ENCODE measurements at places on chromosomes 6 and 20.

GRCh38 chr6:52546678-52547077, 30.2 kb downstream of the TRAM2 start:
- no peak for DNase-seq

DNA sequence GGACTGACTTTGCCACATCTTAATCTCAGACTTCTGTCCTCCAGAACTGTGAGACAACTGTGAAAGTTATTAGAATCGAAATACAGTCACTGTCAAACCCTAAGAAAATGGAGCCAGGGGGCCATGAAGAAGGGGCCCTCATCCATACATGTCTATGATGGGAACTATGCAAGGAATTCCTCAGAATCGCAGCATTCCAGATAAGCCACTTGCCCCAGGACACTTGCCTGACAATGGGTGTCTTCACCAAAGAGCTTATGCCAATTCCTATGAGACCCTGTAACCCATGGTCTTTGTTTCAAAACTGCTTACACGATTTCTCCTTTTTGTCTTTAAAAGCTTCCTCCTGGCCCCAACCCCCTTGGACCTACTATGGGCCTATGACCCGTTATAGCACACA, 90.4 kb upstream of the FOXP4 start:
- no peak for DNase-seq

- no peak for DNase-seq
These were observed 340.4 kb downstream of the TPBG start for GRCh38 chr6:82704045-82704444.

DNA sequence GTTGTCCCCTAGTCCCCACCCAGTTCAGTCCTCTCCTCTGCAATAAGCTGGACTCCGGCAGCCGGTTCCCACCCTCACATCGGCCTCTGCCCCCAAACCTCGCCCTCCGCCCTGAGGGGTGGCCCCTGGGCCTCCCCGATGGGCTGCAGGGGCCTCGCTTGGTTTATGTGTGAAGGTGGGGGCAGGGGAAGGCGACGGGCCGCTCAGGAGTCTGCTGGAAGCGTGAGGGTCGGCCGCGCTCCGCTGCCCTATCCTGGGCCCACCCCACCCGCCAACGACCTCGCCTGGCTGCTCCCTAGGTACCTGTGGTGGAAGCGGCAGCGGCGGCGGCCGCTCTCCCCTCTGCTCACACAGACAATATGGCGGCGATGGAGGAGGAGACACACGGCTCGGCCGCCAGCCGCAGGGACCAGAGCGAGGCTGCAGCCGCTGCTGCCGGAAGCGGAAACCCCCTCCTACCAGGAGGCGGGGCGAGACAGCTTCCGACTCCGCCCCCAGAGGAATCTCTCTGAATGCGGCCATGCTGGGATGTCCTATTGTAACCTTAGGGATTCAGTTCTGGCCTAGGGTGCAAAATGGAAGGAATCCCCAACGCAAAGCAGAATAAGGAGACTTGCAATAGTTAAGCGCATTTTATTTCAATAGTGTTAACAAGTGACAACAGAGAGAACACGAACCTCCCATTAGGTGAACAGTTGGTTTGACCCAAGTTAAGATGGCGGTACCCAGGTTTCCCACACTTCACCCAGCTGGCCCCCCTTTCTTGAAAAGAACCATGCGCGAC, at the start of gene CSNK2A1:
Gene CSNK2A1, minus strand, starts transcription at position 422 of the 784 bp plus-strand sequence. CDS start 35,239 bp downstream, outside the sequence.
- peak; percentile 98 for DNase-seq

DNA sequence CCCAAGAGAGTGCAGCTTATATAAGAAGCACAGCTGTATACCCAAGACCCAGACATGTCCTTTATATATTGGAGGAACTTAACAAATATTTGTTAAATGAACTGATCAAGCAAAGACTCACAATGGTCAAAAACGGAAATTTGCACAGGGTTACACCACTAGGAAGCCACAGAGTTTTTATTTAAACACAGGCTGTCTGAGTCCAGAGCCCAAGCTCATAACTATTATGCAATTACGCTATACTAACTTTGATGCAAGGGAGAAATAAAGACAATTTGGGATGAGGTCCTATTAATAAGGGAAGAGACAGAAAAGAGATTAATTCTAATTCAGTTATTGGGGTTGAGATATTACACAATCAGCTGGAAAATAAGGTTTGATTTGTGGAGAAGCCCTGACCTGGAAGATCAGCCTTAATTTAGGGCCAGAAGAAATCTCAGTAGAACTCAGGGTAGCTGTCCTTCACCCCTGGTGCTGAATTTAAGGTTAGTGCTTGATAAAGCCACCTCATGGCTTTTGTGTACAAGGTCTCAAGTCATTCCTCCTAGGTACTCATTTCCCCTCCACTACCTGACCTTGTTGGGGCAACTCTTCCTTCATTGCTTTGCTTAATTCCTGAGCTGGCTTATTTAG, 10.5 kb upstream of the ZNF334 start:
- peak; percentile 19 for DNase-seq

DNA sequence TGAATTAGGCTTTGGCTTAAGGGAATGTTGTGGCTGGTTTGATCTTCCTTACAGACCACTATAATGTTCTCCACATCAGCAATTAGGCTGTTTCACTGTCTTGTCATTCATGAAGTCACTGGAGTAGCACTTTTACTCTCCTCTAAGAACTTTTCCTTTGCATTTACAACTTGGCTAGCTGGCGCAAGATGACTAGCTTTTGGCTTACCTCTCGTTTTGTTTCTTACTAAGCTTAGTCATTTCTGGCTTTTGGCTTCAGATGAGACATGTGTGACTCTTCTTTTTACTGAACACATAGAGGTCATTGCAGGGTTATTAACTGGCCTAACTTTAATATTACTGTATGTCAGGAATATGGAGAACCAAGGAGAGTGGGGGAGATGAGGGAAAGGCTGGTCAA, 143.2 kb downstream of the PTCHD4 start:
- no peak for DNase-seq

DNA sequence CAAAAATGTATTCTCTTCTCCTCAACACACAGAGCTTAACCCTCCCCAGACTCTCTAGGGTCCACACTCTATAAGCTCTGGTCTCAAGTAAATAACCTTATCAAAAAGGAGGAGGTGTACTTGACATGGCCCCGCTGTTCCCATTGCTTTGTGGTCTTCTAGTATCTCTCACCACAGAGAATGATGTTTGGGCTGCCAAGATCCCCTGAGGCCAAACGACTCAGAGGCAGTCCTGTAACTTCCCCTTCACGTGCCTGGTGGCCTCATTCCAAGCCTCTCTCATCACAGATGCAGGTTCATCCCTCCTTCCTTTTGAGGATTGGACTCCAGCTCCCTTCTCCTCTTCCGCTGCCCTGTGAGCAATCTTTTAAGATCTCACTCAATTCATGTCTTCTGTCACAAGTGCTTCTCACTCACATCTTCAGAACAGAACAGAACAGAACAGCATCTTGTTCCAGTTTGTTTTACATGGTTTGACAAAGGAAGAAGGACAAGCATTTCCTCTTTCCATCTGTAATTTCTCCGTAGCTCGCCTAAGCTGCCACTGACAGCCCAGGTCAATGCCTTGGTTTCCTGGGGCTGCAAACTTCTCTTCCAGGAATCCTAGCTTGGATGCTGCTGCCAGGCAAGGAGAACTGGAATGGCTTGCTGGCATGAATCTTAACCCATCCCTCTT, 541.5 kb downstream of the CD83 start:
- no peak for DNase-seq

GRCh38 chr6:56450882-56451739, 191.6 kb downstream of the DST start:
- DNase-seq = no peak

DNA sequence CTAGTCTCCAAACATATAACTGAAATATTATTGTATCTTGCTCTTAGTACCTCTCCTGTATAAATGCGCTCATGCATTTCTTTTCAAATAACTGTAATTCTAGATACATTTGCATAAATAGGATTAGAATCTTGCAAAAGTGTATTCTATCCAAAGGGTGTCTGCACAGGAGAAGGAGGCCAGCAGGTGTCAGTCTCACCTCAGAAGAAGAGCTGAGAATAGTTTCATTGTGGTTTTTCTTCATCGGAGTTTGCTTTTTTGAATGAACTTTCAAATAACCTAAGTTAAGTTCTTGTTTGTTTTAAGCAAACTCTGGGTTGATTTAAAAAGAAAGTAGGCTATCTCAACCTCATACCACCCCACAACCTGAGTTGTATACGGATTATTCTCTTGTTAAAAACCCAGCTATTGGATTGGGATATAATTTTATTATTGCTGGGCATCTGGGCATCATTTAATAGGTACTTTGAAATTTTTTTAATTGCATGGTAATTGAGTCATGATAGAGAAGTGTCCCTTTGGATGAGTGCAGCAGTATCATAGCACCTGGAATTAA, 125.0 kb upstream of the MLIP start:
- DNase-seq = no peak

DNA sequence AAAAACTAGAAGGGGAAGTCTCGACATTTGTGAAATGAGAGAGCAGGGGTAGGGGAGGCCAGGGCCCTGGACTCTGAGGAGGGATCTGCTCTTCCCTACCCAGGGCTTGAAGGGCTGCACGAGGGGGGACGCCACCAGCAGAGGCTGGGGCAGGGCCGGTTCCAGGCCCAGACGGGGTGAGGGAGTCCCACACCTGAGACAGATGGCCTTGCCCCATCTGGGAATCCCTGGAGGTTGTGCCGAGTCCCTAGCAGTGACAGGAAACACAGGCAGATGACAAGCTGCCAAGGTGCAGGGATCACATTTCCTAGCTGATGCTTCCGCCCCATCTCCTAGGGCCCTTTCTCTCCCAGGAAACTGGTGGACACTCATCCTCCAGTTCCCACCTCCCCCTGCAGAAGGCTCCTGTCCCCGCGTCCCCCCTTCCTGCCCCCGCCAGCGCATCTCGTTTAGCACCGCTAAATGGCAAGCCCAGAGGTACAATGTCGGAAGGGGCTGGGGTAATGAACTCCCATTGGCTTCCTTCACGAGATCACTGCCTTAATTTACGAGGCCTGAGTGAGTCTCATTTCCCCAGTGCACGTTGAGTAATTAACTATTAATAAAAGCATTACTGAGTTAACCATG, 35.2 kb upstream of the CDH22 start:
- DNase-seq = peak; percentile 48

- DNase-seq = no peak
These were observed 224.3 kb downstream of the UBE3D start for GRCh38 chr6:82841309-82841708.

GRCh38 chr6:135743476-135743875, 108.0 kb upstream of the PDE7B start:
- DNase-seq = peak; percentile 38

DNA sequence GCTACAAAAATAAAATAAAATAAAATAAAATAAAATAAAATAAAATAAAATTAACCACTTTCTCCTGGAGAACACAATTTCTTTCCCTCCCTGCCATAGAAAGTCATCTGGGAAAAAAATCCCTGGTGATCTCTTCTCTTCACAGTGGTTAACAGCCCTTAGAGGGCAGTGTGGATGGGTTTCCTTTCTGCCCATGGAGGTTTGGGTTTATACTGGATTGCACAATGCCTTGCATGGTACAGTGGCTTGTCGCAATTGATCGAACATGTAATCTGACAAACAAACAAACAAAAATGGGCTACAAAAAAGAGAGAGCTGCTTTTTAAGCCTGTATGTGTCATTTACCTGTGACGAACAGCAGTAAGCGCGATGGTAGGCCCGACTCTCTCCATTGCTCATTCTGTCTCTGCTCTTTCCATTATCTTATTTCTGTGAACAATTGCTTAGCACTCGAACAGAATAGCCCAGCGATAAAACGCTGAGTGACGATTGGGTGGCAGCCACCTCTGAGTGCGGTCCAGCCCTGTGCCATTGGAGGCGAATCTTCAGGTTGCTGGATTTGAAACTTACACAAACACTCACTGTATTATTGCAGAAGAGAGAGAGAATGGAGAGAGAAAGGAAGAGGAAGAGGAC, 166.1 kb downstream of the CD83 start:
- DNase-seq = no peak

DNA sequence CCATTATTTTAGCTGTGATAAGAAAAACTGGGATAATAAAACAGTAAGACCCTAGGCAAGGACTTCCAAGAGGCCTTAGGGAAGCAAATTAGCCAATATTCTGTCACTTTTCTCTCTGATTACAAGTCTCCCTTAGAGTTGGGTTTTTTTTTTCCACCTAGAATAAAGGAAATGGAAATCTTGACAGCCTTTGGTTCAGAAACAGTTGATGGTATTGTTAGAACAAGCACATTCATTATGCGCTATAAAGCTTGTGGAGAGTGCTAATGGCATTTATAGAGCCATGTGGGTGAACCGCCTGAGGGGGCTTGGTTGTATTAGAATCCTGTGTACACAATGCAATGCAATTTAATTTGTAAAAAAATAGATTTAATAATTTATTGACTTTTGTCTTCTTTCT, 88.9 kb upstream of the OGFRL1 start:
- no peak for DNase-seq

- no peak for DNase-seq
These were observed 27.2 kb downstream of the MCUR1 start for GRCh38 chr6:13787137-13787536.

- peak; percentile 91 for DNase-seq
These were observed 24.4 kb downstream of the SPDEF start for GRCh38 chr6:34531580-34532201.

DNA sequence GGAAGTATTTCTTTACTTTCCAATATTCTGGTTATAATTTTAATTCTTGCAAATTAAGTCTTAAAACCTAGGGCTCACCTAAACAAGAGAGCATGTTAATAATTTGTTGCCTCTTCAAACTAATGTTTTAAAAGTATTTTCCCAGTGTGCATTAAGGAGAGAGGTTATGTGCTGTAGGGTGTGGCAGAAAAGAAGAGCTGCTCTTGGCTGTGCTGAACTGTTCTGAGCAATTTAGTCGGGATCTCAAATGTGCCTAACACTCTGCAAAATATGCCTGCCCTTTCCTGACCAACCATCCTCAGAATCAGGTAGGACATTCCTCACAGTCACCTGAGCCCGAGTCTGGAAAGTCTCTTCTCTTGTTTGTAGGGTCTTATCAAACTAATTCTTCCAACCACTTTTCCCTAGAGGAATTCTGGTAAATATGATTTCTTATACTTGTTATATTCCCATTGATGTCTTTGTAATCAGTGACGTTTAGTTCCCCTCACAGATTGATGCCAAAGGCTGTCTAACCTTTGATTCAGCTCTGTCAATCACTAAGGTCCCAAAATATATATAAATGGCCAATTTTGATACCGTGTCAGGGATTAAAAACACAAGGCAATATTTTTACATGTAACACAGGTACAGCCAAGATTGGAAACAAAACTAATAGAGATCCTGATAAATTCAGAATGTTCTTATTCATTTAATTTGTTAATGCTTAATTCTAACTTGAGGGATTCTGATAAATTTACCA, 298.4 kb downstream of the ADGB start:
- DNase-seq = no peak

DNA sequence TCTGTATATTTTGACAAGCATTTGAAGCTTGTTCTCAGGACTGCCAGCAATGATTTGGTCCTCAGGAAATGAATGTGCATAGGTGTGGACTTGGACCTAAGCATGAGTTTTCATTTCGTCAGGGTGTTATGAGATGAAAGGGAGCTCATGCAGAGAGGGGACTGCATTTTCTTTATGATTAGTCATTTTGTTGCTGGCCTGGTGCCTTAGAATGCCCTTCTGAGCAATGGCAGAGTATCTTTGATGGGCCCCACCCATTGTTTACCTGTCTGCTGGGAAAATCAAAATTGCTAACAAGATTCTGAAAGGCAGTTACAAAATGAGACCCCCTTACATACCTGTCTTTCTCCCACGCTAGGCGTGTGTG, 51.5 kb upstream of the MTHFD1L start:
- no peak for DNase-seq

- DNase-seq = no peak
These were observed 157.9 kb downstream of the SLC24A3 start for GRCh38 chr20:19370076-19371075.

- no peak for DNase-seq
These were observed 105.0 kb upstream of the FOXO3 start for GRCh38 chr6:108455688-108456087.

GRCh38 chr6:7062451-7063162, 45.2 kb upstream of the RREB1 start:
- no peak for DNase-seq
